ENCODE measurements at places on chromosomes 12 and 14. TPM values are rescaled to one million over a fixed set of nuclear protein-coding genes. Genes with fewer than 3 reads are reported as not detected.

DNA sequence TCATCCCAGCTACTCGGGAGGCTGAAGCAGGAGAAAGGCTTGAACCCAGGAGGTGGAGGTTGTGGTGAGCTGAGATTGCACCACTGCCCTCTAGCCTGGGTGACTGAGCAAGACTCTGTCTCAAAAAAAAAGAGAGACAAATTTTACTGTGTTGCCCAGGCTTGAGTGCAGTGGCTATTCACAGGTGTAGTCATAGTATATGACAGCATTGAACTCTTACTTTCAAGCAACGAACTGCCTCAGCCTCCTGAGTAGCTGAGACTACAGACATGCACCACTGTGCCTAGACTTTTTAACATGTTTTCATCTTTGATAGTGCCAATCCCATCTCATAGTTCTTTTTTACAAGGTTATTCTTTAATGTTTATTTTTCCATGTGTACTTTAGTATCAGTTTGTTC is 13.7 kb downstream of the ARID2 start:
- DNase-seq = no peak

- DNase-seq = no peak
These were observed 35.4 kb upstream of the DIO3 start for GRCh38 chr14:101525640-101526527.

DNA sequence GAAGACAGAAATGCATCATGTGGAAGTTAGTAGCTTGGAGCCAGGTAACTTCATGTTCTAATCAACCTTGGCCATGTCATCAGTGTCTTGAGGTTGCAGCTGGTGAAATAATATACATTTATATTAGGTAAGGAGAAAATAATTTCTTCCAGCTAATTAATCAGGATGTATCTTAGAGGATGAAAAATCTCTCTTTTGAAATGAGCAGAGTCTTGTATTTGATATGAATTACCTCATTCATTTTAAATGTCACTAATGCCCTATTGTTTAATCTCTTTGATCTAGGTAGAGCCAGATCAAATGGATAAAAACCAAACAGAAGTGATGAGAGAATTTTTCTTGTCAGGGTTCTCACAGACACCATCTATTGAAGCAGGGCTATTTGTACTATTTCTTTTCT is at the start of gene OR4Q2:
Gene OR4Q2, plus strand, starts transcription at position 301 of the 400 bp plus-strand sequence.
- DNase-seq = no peak

- no peak for DNase-seq
These were observed 208.0 kb downstream of the SPTSSA start for GRCh38 chr14:34254031-34254430.

GRCh38 chr14:32404784-32405573 is 75.9 kb downstream of the AKAP6 start:
- no peak for DNase-seq

- no peak for DNase-seq
These were observed 5.8 kb upstream of the ITFG2 start for GRCh38 chr12:2806700-2807099.

DNA sequence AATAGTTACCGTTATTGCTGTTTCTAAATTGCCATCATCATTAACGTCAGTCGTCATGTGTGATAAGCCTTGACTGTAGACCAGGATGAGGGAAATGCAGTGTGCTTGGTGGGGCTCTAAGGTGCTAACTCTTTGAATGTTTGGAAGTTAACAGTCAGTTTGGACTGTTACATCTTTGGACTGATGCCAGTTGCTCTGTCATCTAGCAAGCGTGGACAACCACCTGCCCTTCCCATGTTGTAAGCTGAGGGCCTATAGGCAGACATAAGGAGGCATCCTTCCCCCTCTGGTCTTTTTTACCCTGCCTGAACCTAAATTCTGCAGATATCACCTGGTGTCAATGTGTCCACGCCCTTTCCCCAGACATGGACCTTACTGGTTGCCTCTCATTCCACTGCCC is 94.4 kb downstream of the PPP2R5C start:
- no peak for DNase-seq

DNA sequence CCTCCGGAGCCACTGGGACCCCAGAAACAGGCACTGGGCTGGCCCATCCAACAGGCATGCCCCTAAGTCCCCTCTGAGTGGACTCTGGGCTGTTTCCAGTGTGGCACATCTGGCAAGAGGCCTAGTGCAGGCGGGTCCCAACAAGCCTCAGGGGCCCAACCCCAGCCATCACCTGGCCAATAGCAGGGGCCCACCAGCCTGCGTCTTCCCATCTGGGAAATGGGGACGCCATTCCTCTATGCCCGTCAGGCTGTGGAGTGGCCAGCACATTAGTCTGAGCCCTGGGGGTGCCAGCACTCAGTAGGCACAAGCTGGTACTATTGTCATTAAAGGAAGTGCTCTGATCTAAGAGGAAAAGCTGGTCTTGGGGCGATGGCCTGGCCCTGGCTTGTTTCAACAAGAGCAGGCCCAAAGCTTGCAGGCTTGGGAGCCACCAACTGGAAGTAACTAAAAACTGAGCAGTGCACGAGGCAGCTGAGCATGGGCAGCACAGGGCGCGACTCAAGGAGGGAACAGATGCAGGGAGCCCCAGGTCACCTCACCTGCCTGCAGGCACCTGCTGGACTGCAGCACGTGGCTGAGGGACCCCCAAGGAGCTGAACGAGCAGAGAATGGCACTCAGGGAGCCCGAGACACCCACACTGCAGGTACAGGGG is 8.4 kb downstream of the DEGS2 start:
- no peak for DNase-seq

DNA sequence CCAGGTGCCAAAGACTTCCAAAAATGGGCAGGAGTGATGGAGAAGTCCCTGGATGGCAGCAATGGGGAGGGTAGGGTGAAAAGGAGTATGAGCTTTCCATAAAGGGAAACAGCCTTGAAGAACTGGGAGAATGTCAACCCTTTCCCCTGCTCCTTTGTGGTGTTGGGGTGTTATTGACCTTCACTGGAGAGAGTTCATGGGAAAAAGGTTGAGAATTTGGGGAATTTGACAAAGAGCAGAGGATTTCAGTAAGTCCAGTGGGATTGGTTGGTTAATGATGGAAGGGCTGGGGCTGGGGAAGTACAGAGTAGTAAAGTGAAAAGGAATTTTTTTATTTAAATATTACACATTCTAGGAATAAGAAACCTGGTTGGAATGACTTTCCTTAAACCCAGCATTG is 116.6 kb downstream of the ERC1 start:
- no peak for DNase-seq

DNA sequence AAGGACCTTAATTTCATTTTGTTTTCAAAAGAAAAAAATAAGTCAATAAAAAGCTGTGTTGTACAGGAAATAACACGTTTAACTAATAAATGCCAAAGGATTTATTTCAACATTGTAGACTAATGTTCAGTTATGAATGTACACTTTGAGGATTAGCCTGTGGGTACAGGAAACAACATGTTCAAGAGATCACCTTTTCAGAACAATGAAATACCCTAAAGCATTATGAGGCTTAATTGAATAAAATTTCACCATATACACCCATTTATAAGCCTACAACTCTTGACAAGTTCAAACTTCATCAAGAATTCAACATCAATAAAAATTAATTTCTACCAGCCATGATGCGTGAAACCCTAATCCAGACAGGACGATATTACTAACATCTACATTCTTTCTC is 56.6 kb upstream of the SLC6A15 start:
- DNase-seq = no peak

DNA sequence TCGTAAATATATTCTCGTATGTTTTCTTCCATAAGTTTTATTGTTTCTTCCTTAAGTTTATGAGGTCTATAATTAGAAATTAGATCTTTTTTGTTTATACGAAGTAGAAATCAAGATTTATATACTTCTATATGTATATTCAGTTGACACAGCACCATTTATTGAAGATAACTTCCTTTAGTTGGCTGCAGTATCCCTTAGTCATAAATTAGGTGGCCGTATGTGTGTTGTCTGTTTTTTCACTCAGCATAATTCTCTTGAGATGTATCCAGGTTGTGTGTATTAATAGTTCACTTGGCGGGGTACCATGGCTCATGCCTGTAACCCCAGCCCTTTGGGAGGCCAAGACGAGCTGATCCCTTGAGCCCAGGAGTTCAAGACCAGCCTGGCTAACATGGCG is 40.5 kb downstream of the CFAP54 start:
- no peak for DNase-seq

DNA sequence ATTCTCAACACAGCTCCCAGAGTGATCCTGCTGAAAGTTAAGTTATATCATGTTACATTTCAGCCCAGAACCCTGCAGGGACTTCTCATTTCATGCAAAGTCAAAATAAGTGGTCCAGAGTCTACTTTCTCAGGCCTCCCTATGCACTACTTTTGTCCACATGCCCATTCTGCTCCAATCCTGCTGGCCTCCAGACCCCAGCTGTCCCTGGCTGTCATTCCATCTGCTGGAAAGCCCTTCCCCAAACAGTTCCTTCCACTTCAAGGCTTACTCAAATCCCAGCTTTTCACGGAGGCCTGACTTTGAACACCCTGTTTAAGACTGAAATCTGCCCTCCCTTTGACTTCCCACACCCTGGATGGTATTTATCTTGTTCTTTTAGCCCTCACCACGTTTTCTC is 109.8 kb upstream of the DNM1L start:
- DNase-seq = no peak

DNA sequence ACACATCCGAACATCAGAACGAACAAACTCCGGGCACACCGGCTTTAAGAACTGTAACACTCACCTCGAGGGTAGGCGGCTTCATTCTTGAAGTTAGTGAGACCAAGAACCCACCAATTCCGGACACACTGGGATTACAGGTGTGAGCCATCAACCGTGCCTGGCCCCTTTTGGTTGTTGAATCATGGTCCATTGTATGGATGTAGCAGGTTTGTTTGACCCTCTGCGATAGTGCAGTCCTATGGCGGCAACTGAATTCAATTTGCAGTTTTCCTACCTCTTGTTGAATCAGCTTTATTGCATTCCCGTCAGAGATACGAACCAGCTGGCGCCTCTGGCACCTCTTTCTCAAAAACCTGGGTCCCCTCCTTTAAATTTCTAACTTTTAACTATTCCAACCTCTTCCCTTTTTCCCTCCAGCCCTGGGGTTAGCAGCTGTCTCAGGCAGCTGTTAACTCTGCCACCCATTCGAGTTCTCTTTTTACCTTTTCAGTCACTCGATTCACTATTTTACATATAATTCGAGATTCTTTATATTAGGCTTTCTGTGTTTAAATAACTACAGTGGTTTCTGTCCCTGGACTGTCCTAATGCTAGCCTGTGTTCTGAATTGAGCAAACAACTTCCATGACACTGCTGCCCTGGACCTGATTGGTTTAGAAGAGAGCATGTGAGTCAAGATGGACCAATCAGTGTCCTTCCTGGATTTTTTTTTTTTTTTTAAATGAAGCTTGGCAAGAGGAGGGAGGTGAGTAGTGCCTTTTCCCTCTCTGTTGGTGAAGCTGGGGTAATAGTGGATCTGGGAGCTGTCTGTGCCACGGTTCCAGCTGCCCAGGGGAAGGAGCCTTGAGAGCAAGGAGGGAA is 261.5 kb downstream of the PCNX1 start:
- no peak for DNase-seq

DNA sequence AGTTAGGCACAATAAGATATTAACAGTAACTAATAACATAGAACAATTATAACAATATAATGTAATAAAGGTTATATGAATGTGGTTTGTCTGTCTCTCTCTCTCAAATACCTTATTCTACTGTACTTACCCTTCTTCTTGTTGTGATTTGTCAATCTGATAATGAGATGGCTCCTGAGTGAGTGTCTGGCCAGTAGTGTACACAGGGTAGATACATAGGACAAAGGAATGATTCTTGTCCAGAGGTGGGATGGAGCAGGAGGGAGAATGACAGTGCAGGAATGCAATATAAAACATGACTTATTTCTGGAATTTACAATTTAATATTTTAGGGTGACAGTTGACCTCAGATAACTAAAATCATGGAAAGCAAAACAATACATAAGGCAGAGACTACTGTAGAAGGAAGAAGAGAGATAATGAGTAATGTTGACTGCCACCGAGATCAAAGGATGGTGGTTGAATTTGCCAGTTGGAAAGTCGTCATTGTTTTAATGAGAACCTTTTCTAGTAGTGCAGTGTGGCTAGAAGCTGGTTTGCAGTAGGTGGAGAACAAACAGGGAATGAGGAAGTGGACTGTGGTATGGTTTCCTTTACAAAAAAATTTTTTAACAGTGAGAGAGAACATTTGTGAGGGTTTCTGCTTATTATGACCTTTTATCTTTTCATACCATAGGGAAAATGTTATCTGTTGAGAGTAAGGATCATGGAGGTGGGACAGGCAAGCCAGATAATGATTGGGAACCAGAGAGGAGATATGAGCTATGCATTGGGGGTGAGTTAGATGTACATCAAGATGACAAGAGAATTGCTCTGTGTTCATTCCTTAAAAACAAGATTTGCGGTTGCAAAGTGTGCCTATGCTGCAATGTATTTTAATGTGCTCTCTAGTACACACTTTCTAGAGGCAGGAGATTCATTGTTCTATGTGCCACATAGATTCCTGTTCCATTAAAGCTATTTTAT is 458.3 kb downstream of the BTG1 start:
- no peak for DNase-seq

DNA sequence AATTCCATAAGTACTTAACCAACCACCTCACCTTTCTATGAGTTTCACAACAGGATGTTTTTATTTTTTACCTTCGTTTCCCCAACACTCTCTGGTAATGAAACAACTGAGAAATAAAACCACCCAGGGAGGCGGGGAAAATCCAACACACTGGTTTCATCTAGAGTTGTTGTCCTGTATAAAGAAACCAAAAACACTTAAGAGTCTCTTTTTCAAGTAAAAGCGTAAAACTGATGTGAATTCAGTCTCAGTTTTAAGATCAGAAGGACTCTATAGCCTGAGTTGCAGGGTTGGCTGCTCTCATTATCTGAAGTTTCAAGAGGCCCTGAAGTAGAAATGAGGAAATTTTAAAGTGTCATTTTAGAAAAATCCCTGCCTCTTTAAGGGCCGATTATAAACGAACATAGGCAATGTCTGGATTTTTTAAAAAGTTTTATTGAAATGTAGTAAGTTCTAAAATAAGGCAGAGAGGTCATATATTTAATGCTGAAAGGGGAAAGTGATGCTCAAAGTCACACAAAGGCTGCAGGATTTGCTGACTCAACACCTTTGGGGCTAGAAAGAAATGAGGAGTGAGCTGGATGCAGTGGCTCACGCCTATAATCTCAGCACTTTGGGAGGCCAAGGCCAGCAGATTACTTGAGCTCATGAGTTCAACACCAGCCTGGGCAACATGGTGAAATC is 27.2 kb downstream of the HIGD1C start:
- no peak for DNase-seq

DNA sequence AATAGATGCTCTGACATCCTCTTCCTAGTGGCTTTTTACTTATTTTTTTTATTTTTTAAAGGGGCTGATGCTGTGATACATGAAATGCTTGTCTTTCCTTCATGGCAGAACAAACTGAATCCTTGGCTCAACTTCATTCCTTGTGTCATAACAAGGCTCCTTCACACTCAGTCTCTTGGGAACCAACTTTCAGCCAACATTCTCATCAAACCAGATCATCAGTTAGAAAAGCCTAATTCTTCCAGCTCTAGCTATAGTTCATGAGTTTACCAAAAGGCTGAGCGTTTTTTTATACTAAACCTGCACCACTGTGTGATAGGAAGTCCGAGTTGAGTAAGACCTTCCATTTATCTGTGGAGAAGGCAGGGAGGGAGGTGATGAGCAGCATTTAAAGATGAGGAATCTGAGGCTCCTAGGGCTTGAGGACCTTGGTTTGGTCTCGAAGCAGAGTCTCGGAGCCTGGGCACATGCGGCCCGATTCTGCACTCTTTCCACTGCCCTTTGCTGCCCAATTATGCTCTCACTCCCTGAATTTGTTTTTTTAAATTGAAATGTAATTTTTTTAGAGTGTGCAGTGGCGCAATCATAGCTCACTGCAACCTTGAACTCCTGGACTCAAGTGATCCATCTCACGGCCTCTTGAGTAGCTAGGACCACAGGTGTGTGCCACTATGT is 8.2 kb downstream of the GPRC5D start:
- DNase-seq = no peak

Gene PSMC6
- 49.3 TPM for total RNA-seq

Gene FAIM2
- total RNA-seq = not detected

Gene ARPC3
- 1,344 TPM for total RNA-seq
